COR-L47 (cell line): ENCODE measurements at places on chromosomes 1 and 21.

DNA sequence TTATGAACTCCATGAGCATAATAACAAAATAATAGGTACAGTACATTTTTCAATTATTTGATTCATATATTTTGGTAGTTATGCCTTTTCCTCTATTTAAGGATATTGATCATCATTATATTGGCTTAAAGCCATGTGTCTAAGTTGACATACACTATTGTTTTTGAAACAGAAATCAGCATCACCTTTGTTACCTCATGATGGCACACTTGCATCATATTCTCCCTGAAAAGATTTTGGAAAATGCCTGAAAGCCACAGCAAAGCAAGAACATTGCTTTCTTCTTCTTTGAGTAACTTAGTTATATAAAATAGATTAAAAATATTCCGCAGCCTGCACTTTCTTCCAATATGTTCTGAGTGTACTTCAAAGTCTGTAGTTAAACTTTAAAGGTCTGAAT, 33.3 kb downstream of the TMPRSS15 start:
- DNase-seq = no peak

DNA sequence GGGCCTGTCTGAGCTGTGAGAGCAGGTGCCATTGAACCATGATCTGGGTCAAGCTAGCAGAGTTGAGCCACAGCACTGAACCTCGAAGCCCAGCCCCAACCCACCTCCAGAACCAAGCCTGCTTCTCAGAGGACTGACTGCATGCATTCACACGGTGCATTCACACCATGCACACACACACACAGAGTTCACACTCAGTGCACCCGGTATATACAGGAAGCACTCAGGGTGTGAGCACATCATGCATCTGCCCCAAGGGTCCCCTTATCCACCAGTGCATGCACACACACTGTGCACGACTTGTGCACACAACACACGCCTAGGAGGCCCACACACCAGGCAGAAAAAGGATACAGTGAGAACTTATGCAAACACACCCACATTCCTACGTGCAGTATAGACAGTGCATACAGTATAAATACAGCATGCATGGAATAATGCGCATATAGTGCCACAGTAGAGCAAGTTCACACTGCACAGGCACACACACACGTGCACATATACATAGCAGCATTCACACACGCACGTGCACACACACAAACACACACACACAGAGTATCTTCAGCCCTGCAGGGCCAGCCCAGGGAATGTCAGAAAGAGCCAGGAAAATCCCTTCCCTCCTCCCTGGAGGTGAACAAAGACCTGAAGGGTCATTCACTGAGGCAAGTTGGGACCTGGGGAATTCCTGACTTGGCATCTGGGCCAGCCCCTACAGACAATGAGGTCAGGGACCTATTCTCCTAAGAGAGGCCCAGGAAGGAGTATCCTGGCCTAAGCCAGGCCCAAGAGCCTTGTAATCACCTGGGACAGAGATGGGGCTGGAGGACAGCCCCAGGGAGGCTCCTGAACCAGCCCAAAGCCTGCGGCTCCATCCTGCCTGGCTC, 42.1 kb downstream of the CAMK2N1 start:
- DNase-seq = no peak

DNA sequence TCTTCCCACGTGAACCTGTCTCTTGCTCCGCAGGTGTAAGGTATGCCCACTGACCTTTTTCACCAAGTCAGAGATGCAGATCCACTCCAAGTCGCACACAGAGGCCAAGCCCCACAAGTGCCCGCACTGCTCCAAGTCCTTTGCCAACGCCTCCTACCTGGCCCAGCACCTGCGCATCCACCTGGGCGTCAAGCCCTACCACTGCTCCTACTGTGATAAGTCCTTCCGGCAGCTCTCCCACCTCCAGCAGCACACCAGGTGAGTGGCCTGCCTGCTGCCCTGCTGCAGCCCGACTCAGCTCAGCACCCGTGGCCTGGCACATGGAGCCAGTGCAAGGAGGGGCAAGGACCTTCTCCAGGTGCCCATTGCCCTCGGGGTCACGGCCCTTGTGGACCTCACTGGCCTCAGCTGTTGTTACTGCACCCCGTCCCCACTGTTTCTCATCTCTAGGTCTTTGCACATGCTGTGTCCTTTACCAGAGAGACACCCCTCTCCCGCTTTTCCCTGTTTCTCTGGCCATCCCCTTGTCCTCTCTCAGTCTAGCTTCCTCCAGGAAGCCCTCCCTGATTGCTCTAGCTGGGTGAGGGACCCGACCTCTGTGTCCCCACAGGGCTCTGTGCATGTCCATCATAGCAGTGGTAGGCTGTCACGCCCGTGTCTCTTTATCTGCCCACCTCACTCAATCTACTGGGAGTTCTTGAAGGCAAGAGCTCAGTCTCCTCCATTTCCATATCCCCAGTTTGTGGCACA, 25.4 kb downstream of the ZNF362 start:
- no peak for DNase-seq

- DNase-seq = no peak
These were observed 988 bp downstream of the SLC35A3 start for GRCh38 chr1:99970713-99971255.

- peak; percentile 10 for DNase-seq
These were observed 769 bp downstream of the GPSM2 start for GRCh38 chr1:108877348-108878159.

DNA sequence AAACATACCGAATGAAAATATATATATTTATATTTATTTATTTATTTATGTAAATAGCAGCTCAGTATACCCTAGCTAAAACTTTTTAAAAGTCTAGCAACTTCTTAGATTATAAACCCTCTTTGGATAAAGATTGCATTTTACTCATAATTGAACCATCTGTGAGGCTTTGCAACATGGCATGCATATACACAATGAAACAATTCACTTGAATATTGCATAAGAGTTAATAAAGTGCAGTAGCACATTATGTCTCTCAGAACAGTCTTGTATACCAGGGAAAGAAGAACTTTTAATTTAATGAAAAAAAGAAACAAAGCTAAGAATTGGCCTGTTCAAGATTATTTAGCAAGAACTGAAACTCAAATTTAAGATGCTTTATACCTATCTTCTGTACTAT, 1363.9 kb upstream of the ADGRL2 start:
- no peak for DNase-seq

DNA sequence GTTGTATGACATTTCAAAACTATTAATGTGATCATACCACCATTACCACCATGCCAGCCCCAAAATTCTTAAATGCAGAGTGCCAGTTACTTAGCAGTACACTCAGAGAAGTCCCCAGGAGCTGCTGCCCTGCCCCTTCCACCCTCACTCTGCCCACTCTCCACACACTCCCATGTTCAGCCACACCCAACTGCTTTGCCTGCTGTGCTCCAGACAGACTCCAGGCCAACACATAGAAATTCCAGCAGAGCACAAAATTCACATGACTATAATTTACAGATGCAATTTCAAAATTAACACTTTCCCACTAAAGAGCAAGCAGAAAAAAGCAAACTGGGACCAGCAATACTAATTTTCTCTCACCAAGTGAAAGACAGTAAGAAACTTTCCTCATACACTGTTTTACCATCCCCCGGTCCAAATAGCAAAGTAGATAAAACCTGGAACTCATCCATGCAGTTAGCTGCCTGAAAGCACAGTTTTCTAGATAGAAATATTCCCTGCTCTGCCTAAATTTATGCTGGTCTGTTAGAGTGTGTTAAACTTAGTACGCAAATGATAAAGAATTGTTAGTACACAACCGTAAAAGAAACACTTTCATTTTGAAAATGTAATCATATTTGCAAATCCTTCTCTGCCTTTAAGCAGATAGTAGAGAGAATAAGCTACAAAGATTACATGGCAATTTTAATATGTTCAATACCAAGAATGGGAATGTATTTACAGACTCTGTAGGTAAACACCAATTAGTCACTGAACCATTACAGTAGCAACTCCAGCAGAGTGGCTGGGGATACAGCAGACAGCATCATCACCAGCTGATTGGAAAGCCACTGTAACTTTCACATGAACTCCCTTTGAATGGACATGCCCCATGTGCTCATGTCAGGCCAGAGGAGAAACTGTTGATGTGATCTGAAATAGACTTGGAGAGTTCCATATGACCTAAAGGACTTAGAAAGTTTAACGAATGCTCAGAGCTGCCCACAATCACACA, 176.5 kb downstream of the VAV3 start:
- peak; percentile 35 for DNase-seq

- DNase-seq = no peak
These were observed 193.8 kb downstream of the ZC3H11B start for GRCh38 chr1:219419065-219419464.

- DNase-seq = no peak
These were observed 611.2 kb upstream of the ADGRL4 start for GRCh38 chr1:79617777-79618176.

- DNase-seq = no peak
These were observed 4.3 kb downstream of the IL22RA1 start for GRCh38 chr1:24138476-24139221.

GRCh38 chr1:53956308-53957168, 10.4 kb downstream of the LRRC42 start:
- DNase-seq = peak; percentile 90

- DNase-seq = no peak
These were observed 90.6 kb upstream of the RALGPS2 start for GRCh38 chr1:178634445-178634844.

DNA sequence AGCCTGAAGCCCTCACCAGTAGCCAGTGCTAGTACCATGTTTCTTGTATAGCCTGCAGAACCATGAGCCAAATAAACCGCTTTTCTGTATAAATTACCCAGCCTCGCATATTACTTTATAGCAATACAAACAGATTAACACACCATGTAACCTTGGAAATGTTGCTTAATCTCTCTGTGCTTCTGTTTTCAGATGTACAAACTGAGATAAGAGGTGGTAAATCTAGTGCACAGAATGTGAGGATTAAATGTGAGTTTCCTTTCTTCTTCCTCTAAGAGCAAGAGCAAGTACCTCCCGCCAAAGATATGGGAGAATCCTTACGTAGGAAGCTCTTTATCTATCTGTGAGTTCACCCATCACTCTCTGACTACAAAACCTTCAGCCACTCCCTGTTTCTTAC, 128.4 kb downstream of the HIVEP3 start:
- no peak for DNase-seq

DNA sequence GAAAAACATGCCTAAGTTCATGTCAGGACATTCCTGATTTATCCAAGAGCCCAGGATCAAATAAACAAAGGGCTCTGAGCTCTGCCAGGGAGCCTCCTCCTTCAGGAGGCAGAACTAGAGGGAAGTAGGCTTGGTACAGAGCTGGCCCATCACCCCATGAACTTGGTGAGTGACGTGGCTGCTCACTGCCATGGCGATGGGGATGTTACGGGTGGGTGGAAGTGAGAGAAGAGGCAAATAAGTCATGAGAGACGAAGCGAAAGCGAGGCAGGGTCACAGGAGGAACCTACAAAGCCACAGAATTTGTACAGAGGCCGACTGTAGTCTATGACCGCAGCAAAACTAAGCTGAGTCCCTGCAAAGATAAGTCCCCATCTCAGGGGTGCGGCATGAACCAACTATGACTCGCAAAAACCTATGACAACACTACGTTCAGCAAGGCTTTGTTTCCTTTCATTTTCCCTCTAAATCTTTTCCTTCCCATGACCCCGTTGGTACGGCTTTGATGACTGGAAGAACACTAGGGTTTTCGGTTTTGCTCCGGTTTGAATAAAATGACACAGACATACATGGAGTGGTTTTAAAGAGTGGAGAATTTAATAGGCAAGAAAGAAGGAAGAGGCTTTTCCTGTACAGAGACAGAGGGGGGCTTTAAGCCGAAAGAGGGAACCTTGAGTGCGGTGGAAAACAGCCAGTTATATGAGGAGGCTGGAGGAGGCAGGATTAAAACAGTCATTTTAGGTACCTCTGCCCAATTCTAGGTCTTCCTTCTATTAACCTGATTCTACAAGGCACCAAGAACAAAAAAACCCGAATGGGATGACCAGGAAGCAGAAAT, 74.1 kb downstream of the CD46 start:
- DNase-seq = no peak

DNA sequence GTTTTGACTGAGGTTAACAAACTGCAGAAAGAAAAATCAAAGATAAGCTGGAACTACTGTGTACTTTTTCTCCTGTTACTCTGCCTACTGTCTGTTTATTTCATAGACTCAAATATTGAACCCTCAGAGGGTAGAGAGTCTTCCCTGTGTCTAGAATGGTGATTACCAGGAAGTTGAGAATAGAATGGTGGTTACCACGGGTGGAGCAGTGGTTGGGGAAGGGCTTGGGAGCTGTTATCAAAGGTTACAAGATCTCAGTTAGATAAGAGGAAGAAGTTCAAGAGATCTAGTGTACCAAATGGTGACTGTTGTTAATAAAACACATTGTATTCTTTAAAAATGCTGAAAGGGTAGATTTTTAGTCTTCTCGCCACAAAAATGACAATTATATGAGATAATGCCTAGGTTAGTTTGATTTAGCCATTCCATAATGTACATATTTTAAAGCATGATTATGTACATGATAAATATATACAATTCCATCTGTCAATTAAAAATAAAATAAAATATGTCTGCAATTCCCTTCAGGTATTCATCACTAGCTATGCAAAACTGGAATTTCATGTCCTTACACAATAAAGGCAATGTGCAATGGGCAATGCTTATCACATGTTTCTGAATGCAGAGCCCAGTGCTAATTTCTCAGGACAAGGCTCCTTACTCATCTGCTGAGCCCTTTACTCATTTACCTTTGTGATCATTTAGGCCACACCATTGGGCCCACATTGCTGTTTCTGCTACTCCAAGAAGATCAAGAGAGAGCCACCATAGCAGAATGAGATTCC, 474.3 kb upstream of the CAMK1G start:
- DNase-seq = no peak

GRCh38 chr1:61925591-61926298, 183.5 kb downstream of the PATJ start:
- DNase-seq = no peak

GRCh38 chr1:45230537-45230936, 24.1 kb upstream of the ZSWIM5 start:
- no peak for DNase-seq

GRCh38 chr1:153649137-153649862, 9.2 kb upstream of the SNAPIN start:
- DNase-seq = no peak

DNA sequence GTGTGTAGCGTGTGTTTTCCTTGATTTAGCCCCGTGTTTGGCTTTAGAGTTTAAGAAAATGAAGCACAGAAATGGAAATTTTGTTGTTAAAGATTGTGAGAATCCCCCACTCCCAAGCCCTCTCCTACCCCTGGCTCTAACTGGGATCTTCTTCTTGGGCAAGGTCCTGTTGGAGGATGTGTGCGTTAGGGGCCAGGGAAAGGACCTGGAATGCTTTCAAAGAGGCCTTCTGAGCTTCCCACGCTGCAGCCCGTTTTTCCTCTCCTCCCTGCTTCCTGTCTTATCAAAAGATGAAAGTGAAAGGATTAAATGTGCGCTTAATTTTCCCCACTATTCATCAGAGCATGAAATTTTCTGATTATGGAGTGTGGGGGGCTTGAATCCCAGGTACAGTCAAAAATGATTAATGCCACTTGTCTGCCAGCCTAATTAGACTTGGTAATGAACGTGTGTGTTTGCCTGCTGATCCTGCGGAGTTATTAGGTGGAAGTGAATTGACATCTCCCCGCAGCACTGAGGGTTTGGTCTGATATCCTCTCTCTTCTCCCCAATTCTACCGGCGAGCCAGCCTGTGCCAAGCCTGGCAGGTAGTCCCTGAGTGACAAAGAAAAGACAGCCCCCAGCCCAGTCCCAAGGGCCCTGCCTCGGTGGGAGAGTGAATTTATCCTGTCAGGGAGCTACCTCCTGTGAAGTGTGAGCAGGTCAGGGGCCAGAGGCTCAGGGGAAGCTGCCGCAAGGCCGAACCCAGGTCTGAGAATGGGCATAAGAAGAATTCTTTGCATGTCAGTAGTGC, 4.9 kb downstream of the RASSF5 start:
- DNase-seq = peak; percentile 31
